ENCODE measurements at places on chromosomes 13 and 19.

GRCh38 chr13:111326981-111327642 is 6.7 kb downstream of the TEX29 start:
- no peak for DNase-seq

- DNase-seq: no peak
Measured at GRCh38 chr19:33518541-33518940, 3.0 kb downstream of the PEPD start.

DNA sequence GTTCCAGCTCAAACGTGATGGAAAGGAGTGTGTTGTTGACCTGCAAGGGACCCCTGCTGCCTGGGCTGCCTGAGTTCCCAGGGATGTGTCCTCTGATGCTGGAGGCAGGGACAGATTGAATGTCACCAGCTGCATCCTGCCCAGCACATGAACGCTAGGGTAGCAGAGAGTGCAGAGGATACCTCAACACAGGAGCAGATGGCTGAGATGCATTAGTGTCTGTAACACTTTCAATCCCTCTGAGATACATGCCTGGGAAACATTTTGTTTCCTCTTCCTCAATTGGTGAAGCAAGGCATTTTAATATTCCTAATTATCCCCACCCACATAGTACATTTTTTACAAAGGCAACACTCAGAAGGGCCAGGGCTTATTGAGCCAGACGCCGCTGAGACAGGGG is 106.4 kb upstream of the UBL3 start:
- no peak for DNase-seq

- no peak for DNase-seq
Measured at GRCh38 chr19:42538841-42539709, 10.8 kb upstream of the CEACAM1 start.

GRCh38 chr13:45337395-45337794 is 3.6 kb downstream of the TPT1 start:
- DNase-seq: no peak

GRCh38 chr19:19524053-19524452 is 4.7 kb upstream of the YJEFN3 start:
- no peak for DNase-seq

Measured in HEK293T (cell line).